ENCODE measurements at places on chromosomes 16 and 17. TPM values are rescaled to one million over a fixed set of nuclear protein-coding genes. Genes with fewer than 3 reads are reported as not detected.

- no peaks in the 10 kb centered on the region for H3K27me3 ChIP-seq
- H3K4me1 ChIP-seq = no peaks in the 10 kb centered on the region
- no peak overlapping the region for H3K27ac ChIP-seq
- H3K36me3 ChIP-seq = no peaks in the 10 kb centered on the region
- no peak overlapping the region for H3K4me3 ChIP-seq
- no peak for DNase-seq
Observed at GRCh38 chr17:71276079-71276478, 844.7 kb upstream of the SOX9 start.

DNA sequence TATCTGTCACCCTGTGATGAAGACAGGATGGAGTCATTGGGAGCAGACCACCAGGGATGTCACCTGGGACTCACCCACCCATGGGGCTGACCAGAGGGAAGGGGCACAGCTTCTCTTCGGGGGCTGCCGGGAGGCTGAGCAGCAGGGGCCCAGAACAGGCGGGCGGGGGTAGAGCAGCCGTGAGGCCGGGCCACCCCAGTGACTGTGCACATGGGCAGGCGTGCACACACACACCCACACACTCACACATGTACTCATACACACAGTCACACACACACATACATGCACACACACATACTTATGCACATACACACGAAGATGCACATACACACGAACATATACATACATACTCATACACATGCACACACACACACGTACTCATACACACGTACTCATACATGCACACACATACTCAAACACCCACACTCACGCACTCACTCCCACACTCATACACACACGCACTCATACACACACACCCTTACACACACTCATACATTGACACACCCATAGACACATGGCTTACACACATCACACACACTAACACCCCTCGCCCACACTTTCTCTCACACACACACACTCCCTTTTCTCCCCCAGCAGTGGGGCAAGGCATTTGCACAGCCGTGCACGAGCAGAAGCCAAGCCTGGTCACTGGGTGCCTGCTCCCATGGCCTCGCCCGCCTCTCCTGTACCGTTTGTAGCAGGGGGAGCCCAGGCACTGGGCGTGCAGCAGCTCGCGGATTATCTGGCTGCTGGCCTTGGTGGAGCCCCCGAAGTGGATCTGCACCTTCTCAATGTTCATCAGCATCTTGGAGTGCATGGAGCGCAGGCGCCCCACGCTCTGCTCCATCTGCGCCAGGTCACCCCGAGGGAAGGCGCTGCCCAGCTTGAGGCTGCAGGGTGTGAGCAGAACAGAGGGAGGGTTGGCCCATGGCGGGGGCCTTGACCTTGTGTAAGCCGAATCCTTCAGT is 12.4 kb downstream of the UBALD2 start:
- no peaks in the 10 kb centered on the region for H3K36me3 ChIP-seq
- no peaks in the 10 kb centered on the region for H3K4me1 ChIP-seq
- H3K27me3 ChIP-seq = peaks cover 2% of the 10 kb centered on the region
- no peak for DNase-seq
- H3K4me3 ChIP-seq = no peak overlapping the region

- no peaks in the 10 kb centered on the region for H3K4me1 ChIP-seq
- DNase-seq = no peak
- no peak overlapping the region for H3K4me3 ChIP-seq
- H3K36me3 ChIP-seq = no peaks in the 10 kb centered on the region
- H3K27ac ChIP-seq = no peak overlapping the region
Observed at GRCh38 chr17:48406936-48407567, 23.0 kb downstream of the SKAP1 start.

GRCh38 chr17:4208238-4208637 is 55.5 kb downstream of the ANKFY1 start:
- H3K36me3 ChIP-seq = no peaks in the 10 kb centered on the region
- H3K4me3 ChIP-seq = no peak overlapping the region
- H3K27ac ChIP-seq = no peak overlapping the region
- H3K4me1 ChIP-seq = no peaks in the 10 kb centered on the region

- H3K4me3 ChIP-seq = no peak overlapping the region
- peaks cover 1% of the 10 kb centered on the region for H3K27me3 ChIP-seq
- no peak overlapping the region for H3K27ac ChIP-seq
- DNase-seq = no peak
- H3K4me1 ChIP-seq = peaks cover 7% of the 10 kb centered on the region
Observed at GRCh38 chr17:72461757-72462156, 340.9 kb downstream of the SOX9 start.

DNA sequence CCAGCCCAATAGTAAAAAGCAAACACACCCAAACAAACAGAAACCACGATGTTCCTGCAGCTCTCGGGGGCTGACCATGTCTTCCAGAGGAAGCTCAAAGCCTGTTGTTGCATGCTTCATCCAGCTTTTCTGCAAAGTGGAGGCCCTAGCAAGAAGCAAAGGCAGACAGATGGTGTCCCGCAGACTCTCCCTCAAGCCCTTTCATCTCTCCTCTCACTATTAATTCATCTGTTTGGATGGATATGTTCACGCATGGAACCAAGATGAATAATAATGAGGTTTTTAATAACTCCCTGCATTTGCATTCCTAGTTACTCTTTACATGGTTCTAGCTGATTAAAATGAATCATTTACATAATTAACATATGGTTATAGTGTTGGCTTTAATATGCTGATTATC is 36.6 kb downstream of the RBFOX1 start:
- no peak overlapping the region for H3K4me3 ChIP-seq
- H3K36me3 ChIP-seq = no peaks in the 10 kb centered on the region
- H3K4me1 ChIP-seq = peaks cover 15% of the 10 kb centered on the region
- peak overlapping the region; percentile 41 for H3K27ac ChIP-seq
- no peak for DNase-seq

GRCh38 chr17:1159431-1160180 is 20.2 kb downstream of the ABR start:
- no peak for DNase-seq
- peaks cover 18% of the 10 kb centered on the region for H3K4me1 ChIP-seq
- H3K27ac ChIP-seq = no peak overlapping the region
- peaks cover 9% of the 10 kb centered on the region for H3K27me3 ChIP-seq

GRCh38 chr16:27417047-27417671 is 15.2 kb downstream of the IL21R start:
- H3K4me3 ChIP-seq = no peak overlapping the region
- DNase-seq = no peak
- H3K4me1 ChIP-seq = no peaks in the 10 kb centered on the region
- peaks cover 1% of the 10 kb centered on the region for H3K36me3 ChIP-seq
- H3K27me3 ChIP-seq = no peaks in the 10 kb centered on the region
- H3K27ac ChIP-seq = no peak overlapping the region

- H3K36me3 ChIP-seq = no peaks in the 10 kb centered on the region
- no peak overlapping the region for H3K27ac ChIP-seq
Observed at GRCh38 chr17:35750526-35751395, 2.3 kb downstream of the GAS2L2 start.

GRCh38 chr17:20988896-20989295 is 53.9 kb downstream of the USP22 start:
- H3K4me3 ChIP-seq = no peak overlapping the region
- DNase-seq = no peak
- peaks cover 4% of the 10 kb centered on the region for H3K36me3 ChIP-seq

DNA sequence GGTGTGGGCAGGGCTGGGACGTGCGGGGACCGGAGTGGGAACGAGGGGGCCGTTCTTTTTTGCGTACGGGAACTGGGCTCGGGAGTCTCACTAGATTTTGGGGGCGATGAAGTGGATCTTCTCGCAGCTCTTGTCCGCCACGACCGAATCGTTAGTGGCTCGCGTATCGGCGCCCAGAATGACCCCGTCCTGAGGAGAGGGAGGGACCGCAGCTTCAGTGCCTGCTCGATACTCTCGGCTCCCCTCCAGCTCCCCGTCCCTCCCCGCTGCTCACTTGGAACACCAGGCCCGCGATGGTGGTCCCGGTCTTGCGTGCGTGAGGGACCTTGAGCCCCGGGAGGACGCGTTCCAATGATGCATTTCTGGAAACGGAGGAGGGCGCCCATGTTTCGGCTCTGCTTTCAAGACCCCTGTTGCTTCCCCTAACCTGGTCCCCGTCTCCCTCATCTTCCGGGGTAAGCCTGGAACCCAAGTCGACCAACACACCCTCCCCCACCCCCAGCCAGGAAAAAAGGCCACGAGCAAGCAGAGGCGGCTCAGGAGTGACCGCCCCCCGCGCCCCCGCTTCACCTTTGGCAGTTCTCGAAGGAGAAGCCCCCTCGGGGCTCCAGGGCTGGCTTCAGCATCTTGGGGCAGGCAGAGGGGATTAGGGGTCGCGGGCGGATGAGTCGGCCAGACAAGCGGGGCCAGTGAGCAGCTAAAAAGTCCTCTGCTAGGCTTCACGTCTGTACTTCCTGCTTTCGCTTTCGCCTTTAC is at the start of gene PSMB10:
Gene PSMB10, minus strand, starts transcription at position 727 of the 756 bp plus-strand sequence. Its CDS starts 101 bp downstream, at position 626.
- peak within 1 kb of the TSS; percentile 100 for H3K4me3 ChIP-seq
- peak within 1 kb of the TSS; percentile 97 for H3K27ac ChIP-seq
- H3K4me1 ChIP-seq = peaks cover 13% of the 10 kb centered on the region
- peak; percentile 42 for DNase-seq
- H3K27me3 ChIP-seq = peaks cover 16% of the 10 kb centered on the region

GRCh38 chr17:57044976-57045867 is 39.8 kb upstream of the AKAP1 start:
- H3K27ac ChIP-seq = no peak overlapping the region
- no peaks in the 10 kb centered on the region for H3K4me1 ChIP-seq
- H3K36me3 ChIP-seq = no peaks in the 10 kb centered on the region
- H3K4me3 ChIP-seq = no peak overlapping the region
- DNase-seq = no peak
- peaks cover 3% of the 10 kb centered on the region for H3K27me3 ChIP-seq

DNA sequence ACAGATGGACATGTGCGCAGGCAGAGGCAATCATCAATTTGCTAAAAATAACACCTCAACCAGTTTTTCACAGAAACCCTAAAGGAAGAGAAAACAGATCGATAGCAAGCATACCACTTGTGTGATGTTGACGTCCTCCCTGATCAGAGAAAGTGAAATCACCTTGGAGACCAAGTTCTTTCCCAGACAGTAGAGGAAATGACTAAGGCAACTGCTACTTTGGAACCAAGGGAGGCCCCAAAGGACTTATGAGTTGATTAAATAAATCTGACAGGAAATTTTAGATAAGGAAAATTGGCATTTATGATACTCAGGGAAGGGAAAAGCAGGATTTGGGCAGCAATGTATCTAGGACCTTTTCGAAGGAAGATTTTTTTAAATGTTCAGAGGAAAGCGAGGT is 267.1 kb upstream of the ASIC2 start:
- H3K36me3 ChIP-seq = no peaks in the 10 kb centered on the region
- peaks cover 35% of the 10 kb centered on the region for H3K4me1 ChIP-seq
- peak overlapping the region; percentile 53 for H3K4me3 ChIP-seq
- H3K27ac ChIP-seq = peak overlapping the region; percentile 74
- H3K27me3 ChIP-seq = no peaks in the 10 kb centered on the region
- DNase-seq = no peak

DNA sequence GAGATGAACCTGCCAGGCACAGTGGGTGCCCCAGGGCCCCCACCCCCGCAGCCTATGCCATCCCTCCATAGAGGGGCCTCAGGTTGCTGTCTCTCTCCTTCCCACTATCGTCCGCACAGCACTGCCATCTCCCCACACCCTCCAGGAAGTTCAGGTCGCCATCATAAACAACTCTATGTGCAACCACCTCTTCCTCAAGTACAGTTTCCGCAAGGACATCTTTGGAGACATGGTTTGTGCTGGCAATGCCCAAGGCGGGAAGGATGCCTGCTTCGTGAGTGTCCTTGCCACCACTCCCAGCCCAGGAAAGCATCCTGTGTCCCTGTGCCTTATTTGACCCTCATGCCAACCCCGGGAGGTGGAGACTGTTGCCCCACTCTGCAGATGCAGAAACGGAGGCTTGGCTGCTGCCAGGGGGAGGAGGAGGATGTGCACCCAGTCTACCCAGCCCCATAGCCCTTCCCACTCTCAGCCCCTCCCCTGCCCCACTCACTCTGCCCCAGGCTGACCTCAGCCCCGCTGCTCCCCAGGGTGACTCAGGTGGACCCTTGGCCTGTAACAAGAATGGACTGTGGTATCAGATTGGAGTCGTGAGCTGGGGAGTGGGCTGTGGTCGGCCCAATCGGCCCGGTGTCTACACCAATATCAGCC is 3.9 kb downstream of the PRSS21 start:
- H3K4me1 ChIP-seq = peaks cover 7% of the 10 kb centered on the region
- peaks cover 9% of the 10 kb centered on the region for H3K27me3 ChIP-seq
- no peaks in the 10 kb centered on the region for H3K36me3 ChIP-seq
- DNase-seq = no peak
- H3K27ac ChIP-seq = no peak overlapping the region

DNA sequence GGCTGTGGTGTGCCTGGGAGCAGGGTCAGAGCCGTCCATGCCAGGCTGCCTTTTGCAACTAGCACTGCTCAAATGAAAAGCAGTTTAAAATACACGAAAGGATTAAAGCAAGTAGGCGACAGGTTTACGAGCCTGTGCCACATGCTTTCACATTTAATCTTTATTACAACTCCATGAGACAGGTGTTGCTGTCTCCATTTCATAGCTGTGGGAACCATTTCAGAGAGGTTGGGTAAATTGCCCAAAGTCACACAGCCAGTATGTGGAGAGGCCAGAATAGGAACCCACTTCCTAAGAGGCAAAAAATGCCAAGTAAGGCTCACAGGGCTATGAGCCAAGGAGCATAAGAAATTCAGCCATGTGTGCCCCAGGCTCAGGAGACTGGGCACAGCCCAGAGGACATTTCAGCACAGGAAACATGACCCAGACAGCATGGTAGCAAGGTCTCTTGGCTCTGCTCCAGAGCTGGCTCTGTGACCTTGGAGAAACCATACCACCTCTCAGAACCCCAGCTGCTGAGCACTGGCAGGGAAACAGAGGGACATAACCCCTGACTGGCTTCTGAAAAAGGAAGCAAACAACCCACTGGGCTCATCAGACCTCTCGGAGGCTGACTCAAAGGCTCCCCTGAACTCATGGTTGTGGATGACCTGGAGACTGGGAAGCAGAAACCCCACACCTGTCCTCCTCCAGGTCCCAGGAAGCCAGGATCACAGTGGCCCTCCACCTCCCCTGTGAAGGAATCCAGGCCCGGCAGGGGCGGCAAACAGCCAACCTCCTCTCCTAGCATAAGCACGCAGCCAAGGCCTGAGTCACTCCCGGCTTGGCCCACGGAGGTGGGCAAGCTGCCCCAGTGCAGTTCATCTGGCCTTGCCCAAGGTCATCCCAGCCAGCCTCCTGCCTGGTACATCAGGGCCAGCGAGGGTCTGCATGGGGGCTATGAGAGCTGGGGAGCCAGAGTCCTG is 40.3 kb upstream of the MRPS23 start:
- H3K27me3 ChIP-seq = peaks cover 15% of the 10 kb centered on the region
- H3K4me1 ChIP-seq = peaks cover 32% of the 10 kb centered on the region
- no peak overlapping the region for H3K4me3 ChIP-seq
- no peaks in the 10 kb centered on the region for H3K36me3 ChIP-seq
- H3K27ac ChIP-seq = no peak overlapping the region

Gene PRCD
- 1.4 TPM for total RNA-seq

Gene TBC1D28
- 0.44 TPM for total RNA-seq

Gene NKD1
- 31.3 TPM for total RNA-seq

Gene CORO6
- 1.4 TPM for total RNA-seq

Gene AANAT
- 0.39 TPM for total RNA-seq

Gene ARL4D
- 100 TPM for total RNA-seq

Gene CLEC3A
- not detected for total RNA-seq

Gene MPDU1
- total RNA-seq = 60.2 TPM

Gene KCNJ16
- 0.27 TPM for total RNA-seq

Measured in glutamatergic neuron (in vitro differentiated cells).